ENCODE measurements at places on chromosomes 4 and X. TPM values are rescaled to one million over a fixed set of nuclear protein-coding genes. Genes with fewer than 3 reads are reported as not detected.
A peak's percentile ranks its signal among the peaks of the same experiment; 100 is the strongest.

CT47A7 gene
- total RNA-seq: not detected

CXCL11 gene
- total RNA-seq: not detected

MAGEA4 gene
- total RNA-seq: not detected

PIR gene
- total RNA-seq: 4.3 TPM

EMCN gene
- not detected for total RNA-seq

ARHGEF38 gene
- total RNA-seq: not detected

GRIA3 gene
- total RNA-seq: not detected

DNA sequence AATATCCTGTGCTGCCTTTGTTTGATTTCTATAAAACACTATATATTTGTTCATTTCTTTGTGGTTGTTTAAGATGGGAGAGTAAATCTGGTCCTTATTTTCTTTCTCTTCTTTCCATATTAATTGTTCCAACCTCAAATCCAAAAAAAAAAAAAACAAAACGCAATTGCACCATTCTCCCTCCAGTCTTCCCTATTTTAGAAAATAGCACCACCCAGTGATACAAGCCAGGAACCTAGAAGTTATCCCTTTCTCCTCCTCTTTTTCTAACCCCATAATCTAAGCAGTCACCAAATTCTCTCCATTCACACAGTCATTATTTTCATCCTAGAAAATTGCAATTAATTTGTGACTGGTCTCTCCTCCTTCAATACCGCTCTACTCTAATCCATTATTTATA lies 107.8 kb downstream of the GABRA3 start:
- DNase-seq: no peak

DNA sequence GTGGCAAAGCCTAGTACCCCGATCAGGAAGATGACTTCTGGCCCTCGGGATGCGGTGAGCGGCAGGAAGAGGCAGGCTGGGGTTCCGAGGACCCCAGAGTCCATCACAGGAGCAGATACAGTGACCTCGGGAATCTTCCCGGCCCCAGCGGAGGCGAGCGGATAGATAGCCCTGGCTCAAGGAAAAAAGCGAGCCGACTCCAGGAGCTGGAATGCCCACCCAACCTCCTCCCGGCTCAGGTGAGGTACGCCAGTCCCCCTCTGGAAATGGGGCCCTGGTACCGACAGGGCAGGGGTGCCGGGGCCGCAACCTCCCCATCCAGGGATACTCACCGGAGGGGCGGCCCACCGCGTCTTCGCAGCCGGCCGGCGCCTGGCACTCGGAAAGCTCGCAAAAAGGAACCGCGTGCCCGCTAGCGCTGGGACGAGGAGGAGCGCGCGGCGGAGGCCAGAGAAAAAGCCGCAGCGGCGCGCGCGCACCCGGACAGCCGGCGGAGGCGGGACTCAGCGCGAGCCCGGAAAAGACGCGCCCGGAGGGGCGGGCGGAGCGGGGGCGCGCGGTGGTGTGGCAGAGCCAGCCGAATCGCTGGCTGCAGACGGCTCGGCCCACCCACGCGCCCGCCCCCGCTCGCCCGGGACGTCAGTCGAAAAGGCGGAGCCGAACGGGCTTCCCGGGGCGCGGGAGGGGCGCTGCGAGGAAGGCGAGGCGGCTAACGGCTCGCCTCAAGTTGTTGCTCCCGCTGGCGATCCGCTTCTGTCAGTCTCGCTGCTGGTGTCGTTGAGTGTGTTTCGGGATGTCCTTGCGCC lies at the start of gene ACSL4:
Gene ACSL4 (minus strand): TSS at position 451 of the 806 bp plus-strand sequence. CDS start 49,894 bp downstream, outside the sequence.
- peak; percentile 81 for DNase-seq

DNA sequence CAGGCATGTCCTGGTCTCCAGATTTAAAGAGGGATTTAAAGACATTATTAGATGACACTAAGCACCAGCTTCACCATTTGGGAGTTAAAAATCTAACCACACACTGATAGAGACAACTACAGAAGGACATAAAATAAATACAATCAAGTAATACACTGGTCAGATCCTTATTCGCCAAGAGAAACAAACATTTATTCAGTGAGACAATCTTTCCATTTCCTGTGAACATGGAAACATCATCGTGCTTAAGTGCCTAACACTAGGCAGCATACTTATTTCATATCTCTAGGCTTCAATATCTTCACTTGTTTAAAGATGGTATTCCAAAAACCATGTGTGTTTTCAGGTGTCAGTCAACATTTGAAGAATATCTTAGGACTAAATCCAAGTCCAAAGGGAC lies 103.6 kb downstream of the AREG start:
- DNase-seq: no peak

DNA sequence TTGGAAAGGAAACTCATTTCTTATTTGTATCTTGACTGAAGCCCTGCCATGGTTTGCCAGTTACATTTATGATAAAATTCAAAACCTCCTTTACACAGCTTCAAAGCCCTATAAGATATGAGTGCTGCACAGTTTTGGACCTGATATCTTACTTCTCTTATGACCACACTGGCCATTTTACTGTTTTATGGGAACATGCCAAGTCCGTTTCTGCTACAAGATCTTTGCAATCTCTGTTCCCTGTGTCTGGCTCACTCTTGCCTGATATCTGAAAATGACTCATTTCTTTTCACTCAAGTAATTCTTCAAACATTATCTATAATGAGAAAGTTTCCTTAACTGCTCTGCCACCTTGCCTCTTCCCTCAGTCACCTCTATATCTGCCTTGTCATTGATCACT lies 247.3 kb downstream of the SPOCK3 start:
- DNase-seq: no peak

GRCh38 chrX:153736871-153737441 lies 12.3 kb downstream of the ABCD1 start:
- no peak for DNase-seq

GRCh38 chr4:98609934-98610333 lies 48.5 kb downstream of the TSPAN5 start:
- no peak for DNase-seq

DNA sequence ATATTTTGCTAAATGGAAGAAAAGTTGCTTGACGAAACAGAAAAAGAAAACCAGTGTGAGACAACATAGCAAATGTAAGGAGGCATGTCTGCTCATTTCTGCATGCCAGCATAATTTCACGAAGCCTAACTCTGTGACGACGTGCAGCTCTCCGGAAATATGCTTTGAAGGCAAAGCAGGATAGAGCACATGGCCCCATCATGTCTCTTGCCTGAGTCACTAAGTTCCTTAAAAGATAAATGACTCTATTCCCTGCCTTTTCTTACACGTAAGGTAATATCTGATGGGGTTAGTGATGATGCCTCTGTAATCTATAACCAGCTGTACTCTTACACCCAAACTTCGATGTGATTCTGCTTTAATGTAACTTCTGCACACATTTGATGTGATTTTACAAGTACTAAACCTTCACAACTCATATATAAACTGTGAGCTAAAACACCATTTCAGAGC lies 64.5 kb downstream of the ANXA3 start:
- no peak for DNase-seq

GRCh38 chrX:87516717-87517121 lies 883 bp upstream of the KLHL4 start:
- DNase-seq: no peak

DNA sequence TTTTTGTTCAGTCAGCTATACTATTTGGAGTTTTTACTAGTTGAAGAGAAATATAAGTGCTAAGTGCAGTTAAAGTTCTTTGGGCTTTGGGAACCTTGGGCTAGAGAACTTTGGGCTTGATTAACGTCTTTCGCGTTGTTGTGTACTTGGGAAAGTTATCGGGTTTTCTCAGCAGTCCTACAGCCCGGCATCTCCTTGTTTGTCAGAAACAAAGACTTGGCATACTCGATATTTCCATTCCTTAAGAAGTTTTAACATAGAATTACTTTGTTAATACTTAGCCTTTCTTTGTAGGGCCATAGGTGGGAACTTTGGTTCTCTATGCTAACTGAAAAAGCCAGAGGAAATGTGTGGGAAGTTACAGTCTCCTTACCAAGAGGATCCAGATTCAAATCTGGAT lies 28.7 kb downstream of the RAPGEF2 start:
- no peak for DNase-seq

DNA sequence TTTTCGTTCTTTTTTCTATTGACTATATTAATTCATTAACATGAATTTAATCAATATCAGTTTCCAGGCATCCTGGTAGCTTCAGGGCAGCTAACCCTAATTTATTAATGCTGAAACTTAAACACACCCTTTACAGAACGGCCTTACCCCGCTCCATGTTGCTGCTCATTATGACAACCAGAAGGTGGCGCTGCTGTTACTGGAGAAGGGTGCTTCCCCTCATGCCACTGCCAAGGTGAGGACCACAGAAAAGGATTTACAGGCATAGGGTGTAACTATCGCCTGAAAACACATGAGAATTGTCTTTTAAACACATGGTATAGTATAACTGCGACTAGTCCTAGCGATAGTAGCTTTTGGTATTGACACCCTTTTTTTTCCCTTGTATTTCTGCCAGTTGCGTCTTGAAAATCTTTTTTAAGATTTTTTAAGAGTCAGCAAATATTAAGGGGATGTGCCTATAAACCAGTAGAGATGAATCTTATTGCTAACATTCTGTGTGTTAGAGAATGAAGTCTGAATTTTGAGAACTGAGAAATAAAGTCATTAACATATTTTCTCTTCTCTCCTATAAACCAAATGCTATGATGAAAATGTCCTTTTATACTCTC lies 229.0 kb downstream of the ANK2 start:
- peak; percentile 31 for DNase-seq

DNA sequence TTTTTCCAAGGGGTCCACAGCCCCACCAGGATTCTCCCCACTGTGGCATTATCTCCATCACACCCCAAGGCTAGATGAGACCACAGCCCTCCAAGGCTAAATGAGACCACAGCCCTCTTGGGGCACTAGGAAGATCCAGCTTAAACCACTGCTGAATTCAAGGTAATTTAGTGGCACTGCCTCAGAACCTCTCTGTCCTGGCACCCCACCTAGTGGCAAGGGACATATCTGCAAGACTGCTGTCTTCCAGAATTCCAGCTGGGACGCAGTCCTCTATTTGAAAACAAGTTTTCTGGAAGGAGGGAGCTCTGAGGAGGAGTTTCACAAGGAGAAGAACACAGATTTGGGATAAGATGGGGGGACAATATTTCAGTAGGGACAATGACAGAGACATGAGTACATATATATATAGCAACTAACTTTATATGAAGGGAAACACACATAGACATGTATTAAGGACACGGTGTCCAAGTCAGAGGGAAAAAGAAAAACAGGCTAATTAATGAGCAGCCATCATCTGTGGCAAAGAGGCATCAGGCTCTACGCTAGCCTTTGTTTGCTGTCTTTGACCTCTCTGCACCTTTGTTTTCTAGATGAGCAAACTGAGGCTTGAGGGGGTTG lies 9.3 kb downstream of the CETN2 start:
- DNase-seq: no peak

GRCh38 chr4:113588895-113589668 lies 172.5 kb downstream of the CAMK2D start:
- DNase-seq: no peak

GRCh38 chr4:2825740-2826139 lies 17.9 kb upstream of the ADD1 start:
- no peak for DNase-seq

DNA sequence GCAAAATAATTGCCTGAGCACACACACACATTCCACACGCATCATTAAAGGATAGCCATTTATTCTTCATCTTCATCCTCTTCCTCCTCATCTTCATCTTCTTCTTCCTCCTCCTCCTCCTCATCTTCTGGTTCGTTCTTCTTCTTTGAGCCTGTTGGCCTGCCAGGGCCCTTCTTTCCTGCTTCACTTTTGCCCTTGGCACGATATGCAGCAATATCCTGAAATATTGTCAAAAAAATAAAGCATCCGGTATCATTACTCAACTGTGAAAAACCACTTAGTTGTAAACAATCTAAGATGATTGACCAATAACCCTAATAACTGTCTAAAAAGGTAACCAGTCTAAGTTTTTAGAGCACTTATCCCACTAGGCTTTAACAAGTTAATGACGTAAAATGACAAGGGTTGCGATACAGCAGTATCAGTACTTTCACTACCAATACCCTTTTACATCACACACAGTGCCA lies 2.1 kb downstream of the HMGB2 start:
- DNase-seq: no peak

DNA sequence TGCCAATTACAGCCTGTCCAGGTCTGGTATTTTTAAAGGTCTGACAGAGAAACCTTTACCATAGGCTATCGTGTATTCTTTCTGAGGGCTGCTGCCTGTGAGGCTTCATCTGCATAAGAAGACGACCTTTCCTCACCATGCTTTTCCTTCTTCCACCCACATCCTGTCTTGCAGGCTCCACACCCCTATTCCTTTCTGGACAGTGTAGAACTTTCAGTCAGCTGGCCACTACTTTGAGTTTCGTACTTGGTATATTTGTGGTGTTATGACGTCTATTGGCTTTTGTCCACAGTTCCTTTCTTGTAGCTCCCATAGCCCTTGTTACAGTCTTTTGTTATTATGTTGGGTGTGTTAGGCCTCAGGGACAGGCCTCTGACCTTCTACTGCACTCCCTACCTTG lies 311.4 kb downstream of the RAPGEF2 start:
- DNase-seq: no peak

DNA sequence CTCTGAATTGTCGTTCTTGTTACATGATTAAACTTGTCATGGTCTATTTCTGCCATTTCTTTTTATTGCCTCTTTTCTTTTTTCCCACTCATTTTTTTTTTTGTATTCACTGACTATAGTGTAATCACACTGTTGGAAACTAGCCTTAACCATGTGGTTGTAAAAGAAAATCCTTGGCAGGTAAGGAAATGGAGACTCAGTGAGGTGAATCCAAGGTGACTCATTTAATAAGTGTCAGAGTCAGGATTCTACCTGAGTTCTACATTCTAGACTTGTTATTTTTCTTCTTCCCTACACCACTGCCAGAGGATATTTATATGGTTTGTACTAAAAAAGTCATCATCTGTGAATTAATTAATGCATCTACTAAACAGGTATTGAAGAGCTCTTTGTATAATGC lies 152.2 kb downstream of the CBLL2 start:
- DNase-seq: no peak
